ENCODE measurements at places on chromosomes 4 and X.

DNA sequence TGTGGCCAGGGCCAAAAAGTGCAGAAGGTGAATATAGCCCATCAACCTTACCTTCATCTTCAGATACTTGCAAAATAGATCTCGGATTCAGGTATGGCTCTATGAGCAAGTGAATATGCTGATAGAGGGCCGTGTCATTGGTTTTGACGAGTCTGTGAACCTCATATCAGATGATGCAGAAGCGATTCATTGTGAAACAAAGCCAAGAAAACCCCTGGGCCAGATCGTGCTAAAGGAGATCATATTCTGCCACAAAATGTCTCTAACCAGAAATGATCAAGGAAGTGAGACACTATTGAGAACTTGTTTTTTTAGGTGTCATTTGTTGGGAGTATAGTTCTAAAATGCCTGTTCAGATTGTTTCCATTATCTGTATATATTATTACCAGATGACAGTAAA, 48.3 kb downstream of the PDK3 start:
- no peak overlapping the region for H3K27ac ChIP-seq
- H3K36me3 ChIP-seq, result no peaks in the 10 kb centered on the region
- H3K4me1 ChIP-seq, result no peaks in the 10 kb centered on the region
- no peak overlapping the region for H3K4me3 ChIP-seq
- DNase-seq, result no peak

GRCh38 chrX:21131786-21132185, 242.4 kb upstream of the CNKSR2 start:
- no peaks in the 10 kb centered on the region for H3K4me1 ChIP-seq
- H3K36me3 ChIP-seq, result no peaks in the 10 kb centered on the region
- H3K27ac ChIP-seq, result no peak overlapping the region

DNA sequence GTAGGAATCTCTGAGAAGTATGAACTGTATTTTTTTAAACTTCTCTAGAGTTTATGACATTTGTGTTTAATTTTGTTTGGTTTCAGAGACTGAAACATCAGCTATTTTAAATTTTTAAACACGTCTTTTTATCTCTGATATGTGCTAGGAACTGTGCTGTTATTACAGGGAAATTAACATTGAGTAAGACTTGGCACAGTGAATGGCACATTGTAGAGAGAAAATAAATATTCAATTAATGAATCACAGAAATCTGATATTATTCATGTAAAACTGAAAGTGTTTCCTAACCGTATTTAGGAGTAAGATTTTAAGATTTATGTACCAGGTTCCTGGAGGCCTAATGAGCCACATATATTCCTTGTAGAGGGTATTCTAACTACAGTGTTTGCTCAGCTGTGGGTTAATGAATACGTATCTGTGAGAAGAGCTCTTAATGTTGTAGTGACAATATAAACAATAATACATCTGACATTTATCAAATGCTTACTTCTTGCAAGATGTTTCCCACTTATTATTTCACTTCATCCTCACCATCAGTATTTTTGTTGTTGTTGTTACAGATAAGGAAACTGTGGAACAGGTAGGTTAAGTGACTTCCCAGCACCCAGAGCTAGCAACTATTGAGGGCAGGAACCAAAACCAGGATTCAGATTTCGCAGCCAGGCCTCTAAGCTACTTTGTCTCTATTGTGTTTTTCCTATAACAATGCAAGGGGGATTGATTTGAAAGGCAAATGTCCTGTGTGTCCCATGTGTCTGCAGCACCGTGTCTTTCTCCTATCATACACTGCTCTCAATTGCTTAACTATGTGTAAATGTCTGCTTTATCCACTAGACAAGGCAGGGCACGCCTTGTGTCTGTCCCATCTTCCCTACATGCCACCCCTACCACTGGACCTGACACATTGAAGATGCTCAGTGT, 121.1 kb upstream of the FAM9C start:
- peaks cover 24% of the 10 kb centered on the region for H3K4me1 ChIP-seq
- H3K27ac ChIP-seq, result no peak overlapping the region
- H3K4me3 ChIP-seq, result no peak overlapping the region
- no peaks in the 10 kb centered on the region for H3K36me3 ChIP-seq
- DNase-seq, result no peak

- no peak for DNase-seq
- peaks cover 5% of the 10 kb centered on the region for H3K27me3 ChIP-seq
- H3K27ac ChIP-seq, result no peak overlapping the region
- no peaks in the 10 kb centered on the region for H3K4me1 ChIP-seq
These were observed 49.3 kb upstream of the HMX1 start for GRCh38 chr4:8920969-8921368.

DNA sequence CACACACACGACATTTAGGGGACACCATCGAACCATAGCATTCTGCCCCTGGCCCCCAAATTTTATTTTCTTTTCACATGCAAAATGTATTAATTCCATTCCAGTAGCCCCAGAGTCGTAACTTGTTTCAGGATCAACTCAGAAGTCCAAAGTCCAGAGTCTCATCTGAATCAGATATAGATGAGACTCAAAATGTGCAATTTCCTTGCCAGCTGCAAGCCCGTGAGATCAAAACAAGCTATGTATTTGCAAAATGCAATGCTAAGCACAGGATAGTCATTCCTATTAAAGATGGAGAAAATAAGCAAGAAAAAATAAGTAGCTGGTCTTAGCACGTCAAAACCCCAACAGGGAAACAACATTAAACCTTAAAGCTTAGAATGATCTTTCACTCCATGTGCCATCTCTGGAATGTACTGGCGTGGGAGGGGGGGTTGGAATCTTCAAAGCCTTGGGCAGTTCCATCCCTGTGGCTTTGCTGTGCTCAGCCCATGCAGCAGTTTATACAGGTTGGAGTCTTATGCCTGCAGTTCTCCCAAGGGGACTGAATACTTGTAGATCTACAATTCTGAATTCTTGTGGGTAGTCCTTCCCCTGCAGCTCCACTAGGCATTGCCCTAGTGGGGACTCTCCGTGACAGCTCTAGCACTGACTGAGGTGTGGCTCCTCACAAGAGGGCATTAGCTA, 47.7 kb upstream of the SYTL5 start:
- no peak for DNase-seq
- no peaks in the 10 kb centered on the region for H3K27me3 ChIP-seq
- no peak overlapping the region for H3K4me3 ChIP-seq
- no peak overlapping the region for H3K27ac ChIP-seq
- H3K36me3 ChIP-seq, result no peaks in the 10 kb centered on the region

Measured in body of pancreas (tissue), 4 donors.